ENCODE measurements at places on chromosomes 2 and 18.
A peak's percentile ranks its signal among the peaks of the same experiment; 100 is the strongest.

DNA sequence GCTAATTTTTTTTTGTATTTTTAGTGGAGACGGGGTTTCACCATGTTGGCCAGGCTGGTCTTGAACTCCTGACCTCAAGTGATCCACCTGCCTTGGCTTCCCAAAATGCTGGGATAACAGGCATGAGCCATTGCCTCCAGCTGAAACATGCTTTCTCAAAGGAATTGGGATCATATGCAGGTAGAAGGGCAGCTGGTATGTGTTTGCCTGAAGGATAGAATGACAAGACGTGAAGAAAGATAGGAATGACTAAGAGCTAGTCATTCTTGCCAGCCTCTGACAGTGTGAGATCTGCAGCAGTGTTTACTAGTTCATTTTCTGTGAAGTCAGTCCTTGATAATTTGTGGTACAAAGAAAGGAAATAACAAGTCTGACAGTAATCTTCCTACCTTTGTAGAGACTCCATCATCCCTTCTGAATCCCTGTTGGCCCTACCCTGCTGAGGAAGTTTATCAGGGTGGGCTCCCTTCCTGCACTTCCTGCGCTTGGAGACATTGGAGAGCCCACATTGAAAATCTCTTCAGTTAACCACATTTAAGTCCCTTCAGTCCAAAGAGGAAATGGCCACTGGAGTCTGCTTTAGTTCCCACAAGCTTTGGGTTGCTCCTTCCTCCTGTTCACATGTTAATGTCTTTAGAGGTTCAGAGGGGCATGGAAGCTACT, 14.7 kb downstream of the CFLAR start:
- peak; percentile 73 for DNase-seq

DNA sequence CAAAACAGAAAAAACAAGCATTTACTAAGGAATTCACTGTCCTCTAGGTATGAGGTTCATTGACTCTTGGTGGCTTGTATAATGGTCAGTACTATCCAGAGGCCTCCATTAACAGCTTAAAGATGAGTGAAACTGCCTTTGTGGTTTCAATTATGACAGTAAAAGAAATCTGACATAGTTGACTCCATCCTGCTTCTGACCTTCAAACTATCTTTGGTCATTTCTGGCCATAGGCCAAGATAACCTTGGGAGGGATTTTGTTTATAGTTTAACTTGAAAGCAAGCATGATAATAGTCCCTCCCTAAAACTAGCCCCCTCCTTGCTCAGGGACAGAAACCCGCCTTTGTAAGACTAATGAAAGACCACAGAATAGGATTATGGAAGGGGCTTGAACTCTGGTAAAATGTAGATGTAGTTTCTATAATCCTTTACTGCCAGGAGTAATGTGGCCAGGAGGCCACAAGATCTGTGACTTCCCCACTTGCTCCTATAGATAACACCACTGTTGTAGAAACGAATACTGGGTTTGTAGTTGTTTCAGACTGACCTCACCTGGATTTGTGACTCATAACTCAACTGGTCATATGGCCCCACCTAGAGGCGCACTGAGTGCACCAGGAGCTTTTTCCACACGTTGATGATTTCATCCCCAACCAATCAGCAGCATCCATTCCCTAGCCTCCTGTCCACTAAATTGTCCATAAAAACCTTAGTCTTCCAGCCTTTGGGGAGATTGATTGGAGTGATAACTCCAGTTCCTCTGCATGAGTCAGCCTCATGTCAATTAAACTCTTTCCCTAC, 8.6 kb upstream of the PLEKHM3 start:
- DNase-seq, result no peak

DNA sequence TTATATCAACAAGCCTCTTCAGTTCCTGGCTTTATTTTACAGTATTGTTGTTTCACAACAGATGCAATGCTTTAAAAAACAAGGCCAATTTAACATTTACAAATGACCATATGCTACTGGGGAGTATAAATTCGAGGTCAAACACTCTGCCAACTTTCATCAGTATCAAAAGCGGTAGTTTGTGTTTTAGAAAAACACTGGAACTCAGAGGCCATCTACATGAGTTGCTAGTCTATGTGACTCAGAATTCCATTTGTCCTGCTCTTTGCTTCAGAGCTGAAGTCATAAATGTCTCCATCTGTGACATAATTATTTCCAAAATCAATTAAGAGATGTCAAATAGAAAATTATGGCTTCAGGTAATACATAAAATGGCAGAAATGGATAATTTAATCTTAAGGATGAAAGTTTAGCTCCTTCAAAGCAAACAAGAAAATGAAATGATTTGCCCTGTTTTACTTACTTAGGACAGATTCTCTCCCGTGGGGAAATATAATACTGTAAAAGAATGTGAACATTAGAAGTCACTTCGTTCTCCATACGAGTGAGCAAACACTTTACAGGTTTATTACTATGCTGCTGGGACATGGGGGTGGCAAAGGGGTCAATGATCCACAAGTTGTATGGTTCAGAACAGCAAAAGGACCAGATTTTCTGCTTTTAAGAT, 3.7 kb downstream of the MEX3C start:
- DNase-seq, result no peak

- no peak for DNase-seq
Measured at GRCh38 chr2:173204316-173204715, 128.7 kb downstream of the MAP3K20 start.

GRCh38 chr2:158502974-158503373, 46.2 kb downstream of the PKP4 start:
- no peak for DNase-seq

DNA sequence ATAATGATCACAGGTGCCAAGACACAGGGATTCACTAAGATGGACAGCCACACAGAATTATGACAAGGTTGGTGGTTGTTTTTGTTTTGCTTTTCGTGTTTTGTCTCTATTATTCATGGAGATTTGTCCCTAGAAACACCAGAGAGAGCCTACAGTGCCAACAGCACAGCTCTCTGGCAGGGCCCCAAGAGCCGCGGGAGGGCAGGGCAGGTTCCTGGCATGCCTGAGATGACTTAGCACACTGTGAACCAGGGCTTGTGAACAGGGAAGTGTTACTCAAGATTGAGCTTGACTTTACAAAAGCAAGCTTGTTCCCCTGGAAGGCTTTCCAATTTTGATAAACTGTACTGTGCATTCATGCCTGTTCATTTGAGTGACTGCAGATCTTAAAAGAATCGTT, 437.4 kb upstream of the SALL3 start:
- DNase-seq, result peak; percentile 29

DNA sequence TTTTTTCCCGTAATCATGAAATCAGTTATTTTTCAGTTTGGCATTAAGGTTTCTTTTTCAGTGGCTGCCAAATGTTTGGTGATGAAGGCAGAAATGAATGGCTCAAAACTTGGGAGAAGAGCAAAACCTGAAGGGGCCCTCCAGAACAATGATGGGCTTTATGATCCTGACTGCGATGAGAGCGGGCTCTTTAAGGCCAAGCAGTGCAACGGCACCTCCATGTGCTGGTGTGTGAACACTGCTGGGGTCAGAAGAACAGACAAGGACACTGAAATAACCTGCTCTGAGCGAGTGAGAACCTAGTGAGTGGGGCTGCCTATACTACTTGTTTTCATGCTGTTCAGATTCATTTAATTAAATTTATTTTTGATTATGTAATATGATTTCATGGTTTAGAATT, 29.2 kb upstream of the MSH2 start:
- no peak for DNase-seq

GRCh38 chr2:126534478-126534877, 121.5 kb upstream of the GYPC start:
- DNase-seq, result no peak

- peak; percentile 55 for DNase-seq
Measured at GRCh38 chr2:169928463-169928864, 101.2 kb downstream of the UBR3 start.

GRCh38 chr18:31977270-31977872, 34.4 kb upstream of the TRAPPC8 start:
- DNase-seq, result peak; percentile 20

GRCh38 chr18:48017635-48018034, 87.2 kb upstream of the SMAD2 start:
- no peak for DNase-seq

DNA sequence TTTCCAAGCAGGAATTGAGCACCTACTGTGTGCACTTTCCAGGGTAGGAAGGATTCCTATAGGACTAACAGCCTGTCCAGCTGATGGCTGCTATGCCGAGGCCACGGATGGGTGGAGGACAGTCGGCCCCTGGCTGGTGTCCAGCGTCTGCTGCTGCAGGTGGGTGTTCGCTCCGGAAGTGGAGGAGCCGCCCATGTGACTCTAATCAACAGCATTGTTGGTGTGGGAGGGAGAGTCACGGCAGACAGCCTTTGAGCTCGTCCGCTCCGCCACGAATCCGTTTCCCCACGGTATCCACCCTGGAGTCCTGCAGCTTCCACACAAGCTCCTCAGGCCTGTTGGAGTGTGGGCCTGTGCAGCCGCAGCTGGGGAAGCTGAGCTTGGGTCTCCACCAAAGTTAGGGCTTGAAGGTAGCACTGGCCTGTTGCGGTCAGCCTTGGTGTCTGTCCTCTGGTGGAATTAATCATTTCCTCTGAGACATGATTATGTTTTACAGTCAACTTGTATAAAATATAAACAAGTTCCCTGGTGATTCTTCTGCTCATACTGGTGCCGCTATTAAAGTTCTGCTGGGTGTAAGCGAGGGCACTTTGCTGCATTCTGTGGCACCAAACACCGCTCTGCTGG, 185.9 kb upstream of the TPO start:
- no peak for DNase-seq

- no peak for DNase-seq
Measured at GRCh38 chr2:77161009-77161408, 361.2 kb downstream of the LRRTM4 start.

DNA sequence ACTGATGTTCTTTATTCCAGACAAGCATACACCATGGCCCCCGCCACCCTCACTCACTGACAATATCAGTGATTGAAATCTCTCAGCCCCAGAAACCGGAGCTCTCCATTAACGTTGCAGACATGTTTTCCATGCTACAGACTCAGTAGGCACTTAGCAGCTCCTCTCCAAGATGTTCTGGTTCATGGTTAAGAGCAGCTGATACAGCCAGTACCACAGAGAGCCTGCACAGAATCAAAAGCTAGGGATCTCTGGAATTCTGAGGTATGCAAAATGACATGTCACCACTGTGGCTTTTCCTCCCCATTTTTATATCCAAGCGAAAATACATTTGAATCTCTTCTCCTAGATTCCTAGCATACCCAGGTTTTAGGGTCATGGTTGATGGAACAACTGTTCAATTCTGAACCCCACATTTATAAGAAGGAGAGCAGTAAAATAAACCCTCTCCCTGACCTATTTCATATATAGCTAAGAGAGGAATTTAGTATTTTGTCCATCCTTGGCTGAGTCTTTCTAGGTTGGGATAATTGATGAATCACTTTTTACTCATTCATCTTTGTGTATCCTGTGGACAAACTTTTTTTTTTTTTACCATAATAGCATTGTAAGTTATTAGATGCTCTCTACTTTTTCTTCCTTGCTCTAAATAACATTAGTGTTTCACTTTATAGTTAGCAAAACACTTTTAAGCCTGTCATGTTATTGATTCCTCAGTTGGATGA, 488.4 kb upstream of the PIK3C3 start:
- no peak for DNase-seq

DNA sequence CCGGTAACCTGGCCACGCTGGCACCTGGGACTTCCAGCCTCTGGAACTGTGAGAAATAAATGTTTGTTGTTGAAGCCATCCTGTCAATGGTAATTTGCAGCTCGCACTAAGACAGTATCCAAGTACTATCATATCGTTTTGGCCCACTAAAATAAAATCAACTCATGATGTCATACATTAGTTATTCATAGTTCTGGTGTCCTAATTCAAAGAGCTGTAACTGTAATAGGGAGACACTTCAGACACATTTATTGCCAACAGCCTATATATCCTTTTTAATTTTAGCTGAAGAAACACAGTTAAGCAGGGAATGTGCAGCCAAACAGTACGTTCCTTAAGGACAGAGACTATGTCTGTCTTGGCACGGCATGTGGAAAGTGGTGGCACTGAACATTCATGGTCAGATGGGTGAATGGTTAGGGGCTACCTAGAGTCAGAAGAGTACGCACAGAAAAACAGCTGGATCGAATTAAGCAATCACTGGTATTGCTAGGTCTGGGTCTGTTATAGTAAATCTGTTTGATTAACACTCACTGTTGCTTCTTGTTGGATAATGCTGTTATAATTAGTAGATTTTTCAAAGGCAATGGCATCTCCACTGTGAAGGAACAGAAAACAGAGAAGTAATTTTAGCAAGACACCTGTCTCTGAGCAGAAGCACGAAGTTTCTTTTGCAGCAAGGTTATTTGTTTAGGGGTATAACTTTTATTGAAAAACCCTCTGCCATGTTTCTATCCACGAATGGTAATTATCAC, 41.3 kb upstream of the CREG2 start:
- no peak for DNase-seq

- DNase-seq, result no peak
Measured at GRCh38 chr2:181646415-181646987, 10.4 kb downstream of the CERKL start.

GRCh38 chr2:128593879-128594650, 275.4 kb upstream of the HS6ST1 start:
- DNase-seq, result no peak

DNA sequence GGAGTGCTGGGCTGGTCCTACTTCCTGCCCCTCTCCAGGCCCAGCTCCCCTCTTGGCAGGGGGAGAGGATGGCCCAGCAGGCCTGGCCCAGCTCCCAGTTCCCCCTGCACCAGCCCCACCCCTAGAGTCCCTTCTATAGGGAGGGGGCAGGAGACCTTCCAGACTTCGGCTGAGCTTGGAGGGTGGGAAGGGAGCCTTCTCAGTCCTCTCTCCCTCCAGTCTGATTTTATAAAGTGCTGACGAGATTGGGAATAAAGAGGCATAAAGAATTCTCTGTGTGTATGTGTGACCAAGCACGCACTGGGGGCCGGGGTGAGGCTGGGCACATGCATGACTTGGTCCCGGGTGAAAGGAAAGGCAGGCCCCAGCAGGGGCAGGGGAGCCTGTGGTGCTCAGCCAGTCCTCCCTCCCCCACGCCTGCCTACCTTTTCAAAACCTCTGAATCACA, 5.1 kb downstream of the CHPF start:
- no peak for DNase-seq

DNA sequence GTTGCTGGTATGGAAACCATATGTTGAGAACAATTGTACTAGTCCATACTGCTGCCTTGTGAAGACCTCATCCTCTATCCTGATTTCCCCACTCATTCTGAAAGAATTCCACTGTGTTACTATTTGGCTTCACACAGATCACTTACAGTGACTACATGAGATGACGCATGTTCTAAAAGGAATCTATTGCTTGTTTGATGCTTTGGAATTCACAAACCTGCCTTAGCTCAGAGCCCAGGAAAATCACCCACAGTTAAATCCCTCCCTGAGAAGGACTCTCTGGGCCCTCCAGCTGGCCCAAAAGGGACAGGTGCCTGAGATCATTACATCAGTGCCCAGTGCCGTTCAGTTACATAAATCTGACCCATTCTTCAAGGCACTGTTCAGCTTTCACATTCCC, 45.3 kb downstream of the KLHL29 start:
- DNase-seq, result no peak

- DNase-seq, result no peak
Measured at GRCh38 chr18:7953095-7953958, 386.2 kb downstream of the PTPRM start.

DNA sequence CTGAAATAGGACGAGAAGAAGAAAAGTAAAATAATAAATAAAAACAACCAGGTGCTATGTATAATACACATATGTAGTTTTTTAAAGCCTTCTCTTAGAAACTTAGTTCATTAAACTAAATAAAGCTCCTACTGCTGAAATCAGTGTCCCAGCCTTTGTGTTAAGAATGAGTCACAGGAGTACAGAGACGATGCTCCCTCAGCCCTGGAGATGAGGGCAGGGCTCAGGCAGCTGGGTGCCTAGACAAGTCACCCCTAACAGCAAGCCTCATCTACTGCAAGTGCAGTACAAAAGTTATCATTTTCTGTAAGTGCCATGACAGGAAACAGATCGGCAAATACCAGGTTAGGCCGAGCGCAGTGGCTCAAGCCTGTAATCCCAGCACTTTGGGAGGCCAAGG, 18.2 kb downstream of the KIDINS220 start:
- DNase-seq, result no peak

All from inflammatory macrophage treated with lipopolysaccharide for 4 hours (primary cell).